ENCODE measurements at places on chromosomes 4 and X. TPM values are rescaled to one million over a fixed set of nuclear protein-coding genes. Genes with fewer than 3 reads are reported as not detected.

DNA sequence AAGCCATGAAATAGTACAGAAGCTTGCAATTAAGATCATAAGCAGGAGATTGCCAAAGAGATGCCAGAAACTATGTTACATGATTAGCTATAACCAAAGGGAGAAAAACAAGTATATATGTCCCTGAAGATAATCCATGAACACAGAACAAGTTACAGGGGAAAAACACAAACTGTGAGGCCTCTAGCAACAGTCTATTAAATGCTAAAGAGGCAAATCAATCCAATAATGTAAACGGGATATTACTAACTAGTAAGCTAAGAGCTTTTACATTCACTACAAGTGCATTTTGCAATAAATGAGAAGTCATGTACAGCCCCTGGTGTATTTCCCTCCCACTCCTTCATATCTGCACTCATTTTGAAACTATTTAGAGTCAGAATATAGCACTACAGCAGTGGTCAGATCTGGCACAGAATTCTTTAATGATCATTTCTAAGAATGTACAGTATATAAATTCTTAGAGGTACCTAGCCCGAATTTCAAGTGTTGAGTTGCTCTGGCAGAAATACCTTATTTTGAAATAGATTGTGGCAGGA is 449.8 kb upstream of the SMIM31 start:
- no peak for DNase-seq

DNA sequence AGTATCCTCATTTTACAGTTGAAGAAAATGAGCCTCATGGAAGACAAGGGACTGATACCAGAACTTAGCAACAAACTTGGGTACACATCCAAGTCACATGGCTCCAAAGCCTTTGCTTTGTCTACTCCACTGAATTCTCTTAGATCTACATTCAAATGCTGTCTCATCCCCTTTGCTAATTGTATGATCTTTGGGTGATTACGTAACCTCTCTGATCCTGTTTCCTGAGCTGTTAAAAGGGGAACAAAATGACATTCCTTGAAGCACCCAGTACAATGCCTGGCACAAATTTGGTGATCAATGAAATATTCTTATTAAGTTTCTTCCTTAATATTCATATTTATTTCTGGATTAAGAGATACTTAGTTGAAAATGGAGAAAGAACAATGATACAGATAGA is 5.9 kb upstream of the HPGD start:
- no peak for DNase-seq

GRCh38 chr4:70718811-70719604 is 2.8 kb upstream of the RUFY3 start:
- no peak for DNase-seq

WDR1 gene
- total RNA-seq, result 54.0 TPM

EFNB1 gene
- 18.2 TPM for total RNA-seq

DNA sequence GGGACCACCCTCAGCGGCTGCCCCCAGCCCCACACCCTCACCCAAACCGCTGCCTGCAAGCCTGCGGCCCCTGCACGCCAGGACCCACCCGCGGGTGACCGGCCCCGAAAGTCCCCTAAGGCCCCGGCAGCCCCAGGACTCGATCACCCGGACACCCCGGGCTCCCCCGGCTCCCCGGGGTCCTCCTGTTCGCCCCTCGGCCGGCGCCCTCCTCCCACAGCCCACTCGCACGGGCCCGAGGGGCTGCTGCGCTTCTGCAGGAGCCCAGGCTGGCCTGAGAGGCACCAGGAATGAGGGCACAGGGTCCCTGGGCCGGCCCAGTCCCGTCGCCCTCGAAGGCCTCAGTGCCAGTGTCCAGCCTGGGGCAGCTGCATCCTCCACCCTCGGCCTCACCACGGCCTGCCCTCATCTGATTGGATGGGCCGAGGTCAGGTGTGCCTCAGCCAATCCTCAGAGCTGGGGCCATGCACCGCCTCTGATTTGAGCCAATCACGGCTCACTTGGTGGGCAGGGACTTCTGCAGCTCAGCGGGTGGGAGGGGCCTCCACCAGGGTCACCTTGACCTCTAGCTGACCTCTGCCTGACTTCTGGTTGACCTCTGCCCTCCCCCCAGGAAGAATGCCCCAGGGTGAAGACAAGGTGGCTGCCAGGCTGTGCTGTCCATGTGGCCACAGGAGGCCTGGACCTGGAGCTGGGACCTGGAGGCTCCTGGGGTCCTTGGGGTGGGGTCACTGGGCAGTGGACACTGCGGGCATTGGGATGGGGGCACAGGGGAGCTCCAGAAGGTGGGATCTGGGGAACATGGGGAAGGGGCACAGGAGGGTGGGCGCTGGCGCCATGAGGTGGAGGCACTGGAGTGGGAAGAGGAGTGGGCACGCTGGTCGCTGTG is 97.6 kb upstream of the NKX1-1 start:
- no peak for DNase-seq

Measured in cerebellum (tissue), 4 donors.